ENCODE measurements at places on chromosomes 4 and X. TPM values are rescaled to one million over a fixed set of nuclear protein-coding genes. Genes with fewer than 3 reads are reported as not detected.

The SLC26A1 gene
- total RNA-seq = under 0.01 TPM

The CT45A5 gene
- not detected for total RNA-seq

The CDS1 gene
- total RNA-seq = under 0.01 TPM

The HPGDS gene
- total RNA-seq = 0.28 TPM

The FAT4 gene
- 11.6 TPM for total RNA-seq

The SOWAHD gene
- not detected for total RNA-seq

The LGI2 gene
- under 0.01 TPM for total RNA-seq

The CSAG2 gene
- total RNA-seq = not detected

Measured in regular cardiac myocyte (primary cell).